Right hindlimb (tissue), 1 donor: ENCODE measurements at places on chromosomes 4 and X.

DNA sequence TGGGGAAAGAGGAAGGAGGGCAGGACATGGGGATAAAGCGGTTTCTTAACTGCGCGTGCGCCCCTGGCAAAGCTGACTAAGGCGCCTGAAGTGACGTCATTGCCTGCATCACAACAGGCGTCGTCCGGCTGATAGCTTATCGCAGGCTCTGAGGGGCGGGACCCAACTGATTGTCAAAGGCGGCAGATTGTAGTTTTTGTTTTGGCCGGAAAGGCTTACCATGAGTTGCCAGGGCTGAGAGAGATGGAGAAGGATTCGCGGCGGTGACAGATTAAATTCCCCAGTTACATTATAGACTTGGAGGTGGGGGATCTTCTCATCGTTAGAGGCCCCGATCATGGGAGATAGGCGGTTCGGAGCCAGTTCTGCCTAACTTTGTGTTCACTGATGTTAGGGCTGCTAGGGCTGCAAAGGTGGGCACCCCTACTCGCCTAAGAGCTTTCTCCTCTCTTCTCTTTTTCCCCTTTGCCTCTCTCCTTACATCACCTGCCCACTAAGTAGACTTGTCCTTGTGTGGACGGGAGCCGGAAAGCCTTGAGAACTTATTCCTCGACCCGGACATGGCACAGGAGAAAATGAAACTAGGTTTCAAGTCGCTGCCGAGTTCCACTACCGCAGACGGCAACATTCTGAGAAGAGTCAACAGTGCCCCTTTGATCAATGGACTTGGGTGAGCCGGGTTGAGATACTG is 148.9 kb upstream of the PLAC1 start:
- DNase-seq = peak; percentile 90

- DNase-seq = no peak
Observed at GRCh38 chr4:11821772-11822430, 393.2 kb upstream of the HS3ST1 start.

- no peak for DNase-seq
Observed at GRCh38 chr4:73507541-73507940, 26.0 kb downstream of the AFM start.

- DNase-seq = no peak
Observed at GRCh38 chr4:17797808-17798207, 12.7 kb downstream of the DCAF16 start.

DNA sequence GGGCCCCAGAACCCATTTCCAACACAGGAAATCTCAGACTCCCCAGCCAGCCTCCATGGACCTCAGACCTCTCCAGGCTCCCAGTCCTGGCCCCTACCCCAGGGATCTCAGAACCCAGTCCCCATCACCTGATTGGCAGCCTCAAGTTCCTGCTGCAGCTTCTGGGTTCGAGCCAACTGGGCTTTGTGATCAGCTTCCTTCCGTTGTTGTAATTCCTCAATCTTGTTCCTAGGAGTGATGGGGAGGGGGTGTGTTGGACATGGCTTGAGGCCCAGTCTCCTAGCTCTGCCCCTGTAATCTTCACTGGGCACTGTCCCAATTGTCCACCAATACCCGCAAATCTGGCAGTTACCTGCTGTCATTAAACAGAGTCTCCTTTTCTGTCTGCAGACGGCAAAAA is 12.6 kb downstream of the GRIPAP1 start:
- DNase-seq = no peak

DNA sequence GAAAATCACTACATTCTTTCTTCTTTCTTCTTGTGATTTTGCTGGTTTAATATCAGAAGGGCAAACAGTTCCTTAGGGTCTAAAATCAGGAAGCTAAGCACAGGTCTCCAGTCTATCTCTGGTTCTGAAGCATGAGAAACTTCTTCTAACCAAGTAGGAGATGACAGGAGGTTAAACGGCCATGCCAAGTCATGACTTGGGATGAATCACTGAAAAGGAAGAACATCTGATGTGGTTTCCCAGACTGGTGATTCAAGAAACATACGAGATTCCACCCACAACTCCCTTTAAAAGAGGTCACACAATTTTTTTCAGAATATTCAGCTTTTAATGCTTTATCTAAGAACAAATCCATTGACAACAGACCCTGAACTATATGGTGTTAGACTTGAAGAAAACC is 684.0 kb upstream of the PRKX start:
- no peak for DNase-seq

- peak; percentile 75 for DNase-seq
Observed at GRCh38 chrX:21985332-21985777, 44.8 kb downstream of the SMS start.

- peak; percentile 73 for DNase-seq
Observed at GRCh38 chr4:107719207-107719921, 670 bp downstream of the PAPSS1 start.

- DNase-seq = no peak
Observed at GRCh38 chr4:59553063-59553720, 1646.9 kb upstream of the ADGRL3 start.

- no peak for DNase-seq
Observed at GRCh38 chr4:8373973-8374545, 66.5 kb downstream of the ACOX3 start.

- no peak for DNase-seq
Observed at GRCh38 chr4:76518241-76518640, 83.2 kb downstream of the SHROOM3 start.

- DNase-seq = no peak
Observed at GRCh38 chr4:53013873-53014775, 152.0 kb downstream of the RASL11B start.

- DNase-seq = no peak
Observed at GRCh38 chrX:149568701-149569296, 18.5 kb downstream of the MAGEA9B start.

DNA sequence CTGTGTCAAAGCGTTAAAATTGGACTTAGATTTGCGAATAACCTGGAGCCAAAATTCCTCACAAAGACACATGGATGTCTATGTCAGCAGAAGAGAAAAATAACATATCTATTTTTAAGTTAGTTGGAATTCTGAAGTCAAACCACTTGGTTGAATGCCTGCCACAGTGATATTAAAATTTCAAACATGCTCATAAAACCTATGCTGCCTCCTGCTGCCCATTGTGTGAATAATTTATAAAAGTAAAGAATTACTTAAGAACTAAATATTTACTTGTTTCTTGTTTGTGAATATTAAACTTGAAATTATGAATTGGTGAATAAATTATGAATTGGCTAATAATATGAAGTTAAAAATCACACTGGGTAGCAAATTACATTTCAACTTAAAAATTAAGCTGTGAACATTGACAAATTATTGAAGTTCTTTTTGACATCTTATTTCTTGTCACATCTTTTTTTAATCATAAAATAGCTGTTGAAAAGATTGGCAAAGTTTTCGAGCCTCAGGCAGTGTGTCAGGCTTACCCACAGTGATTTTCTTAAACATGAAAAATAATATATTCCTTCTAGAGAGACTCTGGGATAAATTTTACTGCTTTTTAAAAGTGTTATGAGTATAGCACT is 35.4 kb downstream of the FABP2 start:
- no peak for DNase-seq

DNA sequence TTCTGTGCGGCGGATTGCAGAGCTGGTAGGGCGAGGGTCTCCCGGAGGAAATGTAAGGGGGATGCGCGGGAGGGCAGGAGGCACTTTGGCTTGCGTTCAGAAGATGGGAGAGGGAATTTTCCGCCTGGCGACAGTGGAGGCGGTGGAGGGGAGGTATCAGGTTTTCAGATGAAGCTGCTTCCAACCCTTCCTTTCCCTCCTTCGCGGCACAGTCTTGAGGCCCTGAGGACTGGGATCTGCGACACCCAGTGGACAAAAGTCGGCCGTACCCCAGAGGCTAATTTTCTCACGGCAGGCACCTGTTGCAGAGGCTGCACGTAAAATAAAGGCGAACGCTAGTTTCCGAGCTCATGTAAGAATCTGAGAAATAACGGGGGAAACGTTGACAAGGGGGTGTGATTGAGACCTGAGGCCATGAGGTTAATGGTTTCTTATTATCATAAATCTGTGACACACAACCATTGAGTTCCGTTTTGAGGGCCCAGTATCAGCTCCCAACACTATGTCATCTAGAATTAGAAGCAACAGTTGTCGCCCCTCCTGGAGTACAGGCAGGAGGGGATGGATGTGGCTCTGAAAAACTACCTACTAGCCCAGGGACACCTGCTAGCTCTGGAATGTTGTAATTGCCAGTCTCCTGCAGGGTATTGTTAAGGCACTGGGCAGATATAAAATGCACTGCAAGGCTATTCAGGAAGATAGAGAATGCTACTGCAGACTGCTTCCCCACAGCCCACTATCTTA is 1.1 kb downstream of the ZCCHC18 start:
- DNase-seq = peak; percentile 44

GRCh38 chrX:74511704-74512103 is 90.4 kb downstream of the SLC16A2 start:
- no peak for DNase-seq

DNA sequence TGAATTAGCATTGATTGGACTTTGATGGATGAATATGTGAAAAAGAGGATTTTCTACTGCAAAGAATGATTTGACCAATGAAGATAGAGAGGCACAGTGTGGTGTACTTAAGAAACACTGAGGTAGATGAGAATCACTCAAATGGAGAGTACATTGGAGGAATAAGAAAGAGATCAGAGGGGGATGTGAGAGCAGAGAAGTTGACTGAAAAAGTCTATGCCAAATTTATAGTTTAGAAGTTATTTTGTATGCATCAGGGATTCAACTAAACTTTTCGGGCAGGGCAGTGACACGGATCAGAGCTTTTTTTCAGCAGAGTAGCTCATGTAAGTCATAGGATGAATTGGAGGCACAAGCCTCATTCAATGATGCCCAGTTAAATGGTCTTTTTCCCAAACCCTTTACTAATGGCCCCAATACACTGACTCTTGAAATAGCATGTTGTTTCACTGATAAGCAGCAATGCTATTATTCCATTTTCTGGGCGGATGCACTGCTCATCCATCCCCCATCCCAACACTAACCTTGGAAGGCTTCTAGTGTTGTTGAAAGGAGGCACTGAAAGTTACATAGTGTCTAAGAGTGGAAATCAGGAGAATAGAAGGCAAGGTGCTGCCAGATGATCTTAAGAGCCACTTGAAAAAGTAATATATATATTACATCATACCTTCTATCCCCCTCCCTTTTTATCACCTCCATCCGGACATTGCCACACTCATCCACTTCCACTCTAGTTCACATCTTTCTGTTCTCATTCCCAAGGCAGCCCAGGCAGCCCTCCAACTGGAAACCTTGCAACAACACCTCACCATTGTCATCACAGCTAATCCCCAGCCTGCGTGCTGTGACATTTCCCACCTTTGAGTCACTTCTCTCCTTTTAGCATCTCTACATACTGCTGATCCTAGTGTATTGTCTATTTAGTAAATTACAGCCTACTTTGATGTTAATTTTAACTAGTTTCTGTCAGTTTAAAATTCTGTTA is 46.1 kb downstream of the ARHGAP24 start:
- DNase-seq = no peak

GRCh38 chr4:52081216-52081615 is 30.1 kb downstream of the SPATA18 start:
- DNase-seq = no peak

- DNase-seq = no peak
Observed at GRCh38 chr4:113446019-113446418, 315.5 kb downstream of the CAMK2D start.

- no peak for DNase-seq
Observed at GRCh38 chrX:154374313-154375155, at the start of gene FLNA. Gene FLNA, minus strand, starts transcription at chrX:154374634. Its CDS starts 3,389 bp downstream, at chrX:154371245.

DNA sequence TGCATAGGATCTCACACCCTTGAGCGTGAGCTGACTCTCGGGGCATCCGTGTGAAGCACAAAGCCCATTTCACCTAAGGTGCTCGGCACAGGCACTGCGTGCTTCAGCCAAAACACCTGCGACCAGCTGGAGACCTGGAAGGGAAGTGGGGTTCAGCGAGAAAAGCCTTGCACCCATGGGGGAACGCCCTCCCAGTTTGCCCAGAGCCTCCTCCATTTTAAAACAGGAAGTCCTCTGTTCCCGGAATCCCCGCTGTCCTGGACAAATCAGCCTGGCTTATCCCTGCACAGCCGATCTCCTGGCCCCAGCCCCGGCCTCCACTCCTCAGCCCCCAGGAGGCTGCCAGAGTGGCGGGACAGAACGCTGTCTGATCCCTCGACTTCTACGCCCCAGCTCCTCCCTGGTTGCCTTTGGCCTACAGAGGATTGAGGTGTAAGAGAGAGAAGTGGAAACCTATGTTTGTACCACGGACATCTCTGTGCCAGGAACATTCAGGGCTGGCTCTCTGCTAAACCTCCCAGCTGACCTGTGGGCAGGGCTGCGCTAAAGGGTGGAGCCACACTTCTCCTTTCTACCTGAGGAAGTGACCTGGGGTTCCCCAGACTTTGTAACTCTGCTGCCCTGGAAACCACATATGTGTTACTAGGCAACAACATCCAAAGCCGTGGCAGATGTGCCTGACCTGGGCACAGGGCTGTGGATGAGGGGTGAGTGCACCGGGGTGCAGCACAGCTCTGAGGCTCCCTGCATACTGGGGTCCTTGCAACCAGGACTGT is 3.8 kb upstream of the C4orf50 start:
- DNase-seq = no peak

- no peak for DNase-seq
Observed at GRCh38 chrX:119541188-119541587, 24.0 kb downstream of the STEEP1 start.

DNA sequence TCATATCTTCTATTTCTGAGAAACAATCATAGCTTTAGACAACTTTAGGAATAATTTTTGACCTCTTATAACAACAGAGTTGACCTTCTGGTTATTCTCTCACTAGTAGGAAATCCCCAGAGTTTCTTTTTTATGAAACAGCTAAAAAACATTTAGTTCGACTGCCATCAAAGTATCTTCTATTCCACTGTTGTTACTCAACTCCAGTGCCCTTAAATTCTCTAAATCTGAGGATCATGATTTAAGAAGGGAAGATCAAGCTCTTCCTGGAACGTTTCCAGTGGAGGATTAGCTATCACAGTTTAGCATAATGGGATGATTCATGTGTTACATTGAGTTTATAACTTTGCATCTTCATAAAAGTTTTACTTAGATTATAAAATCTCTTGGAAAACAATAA is 134.9 kb upstream of the VEGFC start:
- DNase-seq = no peak

DNA sequence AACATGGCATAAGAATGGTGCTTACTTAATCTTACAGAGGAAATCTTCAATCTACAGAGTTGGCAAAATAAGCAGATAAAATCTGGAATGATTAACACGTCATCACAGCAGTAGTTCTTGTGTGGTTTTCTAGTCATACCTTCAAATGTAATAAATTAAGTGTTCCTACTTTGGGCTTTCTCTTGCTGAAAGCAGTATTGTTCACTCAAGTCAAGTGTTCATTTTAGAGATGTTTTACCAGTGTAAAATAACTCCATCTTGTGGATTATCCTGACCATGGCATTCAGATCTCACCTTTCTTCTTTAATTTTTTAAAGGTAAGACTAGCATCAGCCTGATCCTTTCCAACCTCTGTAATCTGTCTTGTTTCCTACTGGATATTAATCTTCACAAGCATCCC is 72.9 kb downstream of the ADAMTS3 start:
- DNase-seq = no peak

DNA sequence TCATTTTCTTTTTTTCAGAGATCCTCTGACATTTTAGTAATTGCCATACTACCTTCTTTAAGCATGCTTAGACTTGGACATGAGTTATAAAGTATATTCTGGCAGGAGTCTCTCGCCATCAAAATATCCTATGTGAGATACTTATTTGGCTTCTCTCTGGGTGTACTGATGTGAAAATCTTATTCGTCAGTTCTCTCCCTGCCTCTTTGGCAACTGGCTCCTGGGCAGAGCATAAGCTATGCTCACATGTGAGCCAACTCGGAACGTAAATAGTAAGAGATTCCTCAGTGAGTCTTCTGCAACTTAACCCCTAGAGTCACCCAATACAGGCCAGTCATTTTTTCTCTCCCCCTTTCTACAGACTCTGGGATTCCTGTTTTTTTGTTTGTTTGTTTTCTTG is 91.6 kb downstream of the MAGEB17 start:
- DNase-seq = no peak
